ENCODE measurements at places on chromosomes 5 and 9.

DNA sequence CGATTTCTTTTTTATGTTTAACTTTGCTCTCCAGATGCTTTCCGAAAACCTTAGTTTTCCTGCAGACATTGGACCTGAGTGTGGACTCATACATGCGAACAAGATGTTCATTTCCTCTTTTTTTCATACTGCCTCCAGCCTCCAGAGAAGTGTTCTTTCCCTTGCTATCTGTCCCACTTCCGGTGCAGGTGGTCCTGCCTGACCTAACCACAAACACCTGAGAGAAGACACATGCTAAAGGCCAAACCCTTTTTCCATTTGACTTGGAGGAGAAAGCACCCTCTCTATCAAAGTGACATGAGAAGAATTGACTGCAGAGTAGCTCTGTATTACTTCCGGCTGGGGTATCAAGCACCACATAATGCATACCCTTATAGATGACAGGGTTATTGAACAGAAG lies 334.0 kb downstream of the ARHGEF28 start:
- DNase-seq: no peak

GRCh38 chr5:174338185-174339010 lies 292.9 kb downstream of the NSG2 start:
- no peak for DNase-seq

DNA sequence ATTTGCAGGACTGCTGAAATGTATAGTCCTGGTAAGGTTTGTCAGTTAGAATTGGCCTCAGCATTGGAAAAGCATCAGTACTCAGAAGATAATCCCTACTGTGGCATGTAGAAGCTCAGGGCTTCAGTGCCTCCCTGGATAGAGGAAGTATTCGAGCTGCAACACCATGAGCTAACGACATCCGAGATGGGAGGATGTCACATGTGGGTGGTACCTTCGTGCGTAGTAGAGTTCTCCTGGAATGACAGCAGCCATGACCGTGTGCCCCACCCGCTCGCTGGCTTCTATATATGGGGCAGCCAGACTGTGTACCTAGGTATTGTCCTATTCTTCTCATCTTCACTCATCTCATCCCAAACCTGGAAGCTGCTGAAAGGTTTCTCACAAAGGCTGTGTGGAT lies 345.8 kb upstream of the KLF9 start:
- DNase-seq: no peak

DNA sequence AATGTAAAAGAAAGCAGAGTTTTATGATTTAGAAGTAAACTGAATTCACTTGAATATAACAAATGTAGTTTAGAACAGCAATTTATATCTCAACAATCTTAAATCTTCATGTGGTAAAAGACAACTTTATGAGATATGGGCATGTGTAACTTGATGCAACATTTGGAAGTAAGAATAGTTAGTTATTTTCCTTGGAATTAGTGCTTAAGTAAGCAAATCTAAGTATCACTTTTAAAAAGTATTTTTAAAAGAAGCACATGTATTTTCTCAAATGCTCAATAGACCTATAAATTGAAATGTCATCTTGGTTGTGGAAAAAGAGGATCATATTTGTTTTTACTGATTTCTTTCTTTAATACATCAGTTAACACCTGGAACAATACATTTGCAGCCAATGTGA lies 340.3 kb upstream of the CDH6 start:
- no peak for DNase-seq

DNA sequence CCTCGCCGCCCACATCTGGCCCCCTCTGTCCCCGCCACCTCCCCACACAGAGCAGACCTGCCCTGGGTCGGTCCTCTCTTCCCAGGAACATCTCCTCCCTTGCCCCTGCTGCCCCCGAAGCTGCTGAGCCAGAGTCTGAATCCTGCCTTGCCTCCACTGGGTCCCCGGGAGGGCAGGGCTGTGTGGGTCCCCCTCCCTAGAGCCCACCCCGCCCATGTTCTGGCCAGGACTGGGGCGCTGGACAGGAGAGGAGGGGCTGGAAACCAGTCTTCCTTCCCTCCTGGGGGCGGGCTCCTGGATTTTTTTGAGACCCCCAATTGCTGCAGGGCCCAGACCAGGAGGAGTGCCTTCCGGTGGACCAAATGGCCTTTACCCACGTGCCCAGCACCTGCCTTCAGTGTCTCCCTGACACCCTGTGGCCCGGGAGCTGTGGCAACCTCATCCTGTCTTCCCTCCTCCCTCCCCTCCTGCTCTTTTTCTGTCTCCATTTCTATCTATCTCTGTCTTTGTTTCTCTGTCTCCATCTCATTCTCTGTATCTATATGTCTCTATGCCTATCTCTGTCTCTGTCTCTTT lies 12.1 kb downstream of the MRPL36 start:
- no peak for DNase-seq

GRCh38 chr9:92058723-92059444 lies 56.3 kb downstream of the SPTLC1 start:
- DNase-seq: no peak

GRCh38 chr5:157443041-157443549 lies 16.9 kb upstream of the NIPAL4 start:
- no peak for DNase-seq

- DNase-seq: no peak
These were observed 47.0 kb downstream of the KCNN2 start for GRCh38 chr5:114408847-114409246.

DNA sequence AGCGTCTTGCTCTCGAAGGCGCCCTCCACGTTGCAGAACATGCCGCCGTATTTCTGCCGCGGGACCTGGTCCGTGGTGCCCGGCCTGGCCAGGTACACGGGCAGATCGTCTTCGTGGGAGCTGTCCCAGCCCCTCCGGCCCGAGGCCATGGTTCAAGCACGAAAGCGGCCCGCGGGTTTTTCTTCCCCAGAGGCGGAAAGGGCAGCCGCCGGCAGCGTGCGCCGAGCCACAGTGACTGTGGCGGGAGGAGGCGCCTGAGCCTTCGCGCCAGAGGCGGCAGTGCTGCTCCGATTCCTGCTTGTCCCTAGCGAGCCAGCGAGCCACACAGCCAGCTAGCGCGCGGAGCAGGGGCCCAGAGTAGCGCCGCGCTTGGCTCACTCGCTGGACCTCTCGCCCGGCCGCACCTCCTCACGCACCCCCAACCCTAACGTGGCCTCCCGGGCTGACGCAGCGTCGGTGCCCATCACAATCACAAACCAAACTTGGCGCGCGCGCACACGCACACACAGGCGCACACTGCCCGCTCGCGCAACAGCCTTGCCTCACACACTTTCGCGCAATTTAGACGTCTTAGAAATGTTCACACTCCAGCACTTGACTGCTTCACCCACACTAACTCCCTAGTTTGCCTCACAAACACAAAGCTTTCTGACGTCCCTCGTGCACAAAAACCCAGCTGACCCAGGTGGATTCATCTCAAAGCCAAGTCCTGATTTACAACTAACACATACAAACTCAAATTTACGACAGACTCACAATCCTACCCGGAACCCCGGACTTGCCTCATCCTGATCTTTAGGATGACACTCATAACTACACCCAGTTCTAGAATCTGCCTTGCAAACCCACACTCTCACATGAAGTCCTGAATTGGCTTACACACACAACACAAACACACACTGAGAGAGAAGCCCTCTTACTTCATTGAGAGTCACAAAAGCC lies at the start of gene DPYSL3:
Gene DPYSL3, minus strand, starts transcription at position 359 of the 942 bp plus-strand sequence. Its CDS starts 210 bp downstream, at position 149.
- DNase-seq: peak; percentile 92

- DNase-seq: no peak
These were observed 17.4 kb downstream of the ATG10 start for GRCh38 chr5:81989204-81989603.

DNA sequence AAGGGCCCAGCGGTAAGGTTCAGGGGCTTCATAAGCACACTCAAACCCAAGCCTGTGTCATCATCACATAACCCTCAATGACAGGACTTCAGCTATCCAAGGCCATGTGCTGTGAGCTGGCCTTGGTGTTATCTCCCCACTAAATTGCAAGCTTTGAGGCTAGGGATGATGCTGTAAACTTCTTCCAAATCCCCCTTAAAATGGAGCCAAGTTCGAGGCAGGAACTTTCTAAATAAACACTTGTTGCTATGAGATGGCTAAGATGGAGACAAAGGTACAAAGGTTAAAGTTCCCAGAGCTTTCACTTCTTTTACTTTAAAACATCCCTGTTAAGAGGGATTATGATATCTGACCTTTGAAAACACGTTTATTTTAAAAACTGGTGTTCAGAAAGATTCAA lies 123.6 kb downstream of the MYO10 start:
- DNase-seq: no peak

- DNase-seq: no peak
These were observed 14.4 kb downstream of the RALGDS start for GRCh38 chr9:133106511-133107244.

DNA sequence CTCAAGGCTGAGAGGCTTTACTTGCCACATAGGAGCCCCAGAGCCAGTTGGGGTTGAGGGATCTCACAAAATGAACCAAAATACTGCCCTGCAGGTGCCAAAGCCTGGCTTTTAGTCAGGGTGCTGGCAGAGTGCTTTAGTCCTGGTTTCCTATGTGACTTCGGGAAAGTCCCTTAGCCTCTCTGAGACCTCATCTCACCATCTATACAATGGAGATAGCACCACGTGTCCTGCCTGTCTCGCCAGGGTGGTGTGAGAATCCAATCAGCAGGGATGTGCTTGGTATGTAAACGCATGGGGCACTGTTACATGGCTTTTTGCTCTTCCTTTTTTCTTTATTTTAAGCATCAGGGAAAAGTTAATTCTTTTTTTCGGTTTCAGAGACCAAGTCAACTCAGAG lies 68.3 kb downstream of the SHB start:
- DNase-seq: no peak

GRCh38 chr9:8871796-8872445 lies 1072.3 kb upstream of the DMAC1 start:
- no peak for DNase-seq

- no peak for DNase-seq
These were observed 75.9 kb upstream of the ADAMTS19 start for GRCh38 chr5:129384193-129384592.

DNA sequence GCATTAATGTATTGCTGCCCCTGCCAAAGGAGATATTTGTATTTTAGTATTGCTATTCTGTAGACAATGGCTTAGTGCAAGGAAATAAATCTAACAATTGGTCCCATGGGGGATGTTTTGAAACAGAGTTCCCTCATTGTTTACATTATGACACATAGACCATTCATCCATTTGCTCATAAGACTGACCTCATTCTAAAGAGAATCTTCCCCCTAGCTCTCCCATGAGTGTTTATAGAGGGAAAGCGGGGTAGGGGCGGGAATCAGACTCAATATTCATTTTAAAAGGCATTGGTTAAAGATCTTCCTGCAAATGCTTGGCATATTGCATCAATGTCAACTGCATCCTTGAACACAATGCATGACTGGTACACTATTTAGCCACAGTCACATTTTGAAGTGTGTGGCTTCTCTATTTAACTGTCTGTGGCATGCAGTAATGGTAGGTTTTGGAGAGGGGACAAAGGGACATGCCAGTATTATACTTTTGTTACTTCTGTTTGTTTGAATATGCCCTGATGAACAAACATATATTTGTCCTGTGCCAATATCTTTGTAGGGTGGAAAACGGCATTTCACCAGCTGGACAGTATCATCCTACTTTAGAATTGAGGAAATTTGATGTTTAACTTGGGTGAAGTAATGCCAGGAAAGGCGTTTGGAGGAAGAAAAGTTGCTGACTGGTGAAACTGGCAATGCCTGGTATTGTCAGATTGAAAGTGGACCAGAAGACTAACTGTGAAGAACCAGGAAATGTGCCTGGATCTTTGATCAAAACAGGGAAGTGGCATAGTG lies 84.1 kb upstream of the MEGF10 start:
- DNase-seq: no peak

DNA sequence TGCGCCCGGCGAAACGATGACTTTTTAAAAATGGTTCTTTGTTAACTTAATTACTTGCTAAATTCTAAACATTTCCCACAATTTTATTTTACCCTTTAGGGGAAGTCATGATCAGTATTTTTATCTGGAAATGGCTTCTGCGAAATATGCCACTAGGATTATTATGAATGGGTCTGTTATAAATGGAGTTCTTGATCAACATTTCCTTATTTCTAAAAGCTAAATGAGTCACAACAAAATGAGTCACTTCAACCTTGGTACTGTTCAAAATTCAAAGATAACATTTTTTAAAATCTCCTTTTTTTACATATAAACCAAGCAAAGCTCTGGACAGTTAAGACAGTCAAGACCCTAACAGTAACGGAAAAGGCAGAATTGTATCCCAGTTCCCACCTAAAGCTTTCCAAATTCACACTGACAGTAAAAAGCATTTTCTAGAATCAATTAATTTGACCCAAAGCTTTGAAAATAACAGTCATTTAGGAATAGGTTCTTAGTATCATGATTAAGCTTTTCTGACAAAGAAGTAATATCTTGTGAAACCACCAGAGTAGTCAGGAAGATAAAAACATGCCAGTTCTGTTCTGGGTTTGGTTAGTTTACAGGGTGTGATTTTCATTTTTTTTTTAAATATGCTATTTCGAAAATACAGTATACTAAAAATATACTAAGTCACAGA lies 81.7 kb downstream of the LHFPL2 start:
- DNase-seq: peak; percentile 37

DNA sequence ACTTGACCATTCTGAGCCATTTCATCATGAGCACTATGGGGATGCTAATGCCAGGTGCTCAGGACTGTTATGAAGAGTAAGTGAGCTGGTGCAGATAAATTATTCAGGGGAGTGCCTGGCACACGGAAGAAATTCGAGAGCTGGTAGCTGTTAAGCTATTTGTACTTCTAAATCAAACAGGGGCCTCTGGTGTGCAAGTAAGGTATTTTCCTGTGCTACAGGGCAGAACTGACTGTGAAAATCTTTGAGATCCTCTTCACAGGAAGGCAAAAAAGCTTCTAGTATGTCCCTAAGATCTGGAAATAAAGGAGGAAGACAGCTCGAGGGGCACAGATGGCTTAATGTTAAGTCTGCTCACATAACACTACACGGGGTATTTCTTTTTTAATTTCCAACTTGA lies 106.3 kb upstream of the SPOCK1 start:
- DNase-seq: no peak

- no peak for DNase-seq
These were observed 235.7 kb upstream of the TNC start for GRCh38 chr9:115353681-115354080.

DNA sequence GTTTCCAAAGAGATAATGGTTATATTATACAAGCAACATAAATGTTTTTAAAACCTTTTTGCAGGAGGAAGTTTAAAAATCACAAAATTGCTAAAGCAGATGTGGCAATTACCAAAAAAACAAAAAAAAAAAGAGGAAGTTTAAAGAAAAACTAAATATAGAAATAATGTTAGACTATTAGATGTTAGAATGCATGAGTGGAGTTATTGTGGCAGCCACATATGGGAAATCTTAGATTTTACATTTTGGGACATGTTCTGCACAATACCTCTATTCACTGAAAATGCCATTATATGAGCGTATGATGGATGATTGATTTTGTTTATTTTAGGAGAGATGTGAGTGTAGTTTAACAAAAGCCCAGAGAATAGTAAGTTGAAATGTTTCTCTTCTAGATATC lies 31.2 kb upstream of the DTWD2 start:
- no peak for DNase-seq

- no peak for DNase-seq
These were observed 19.3 kb downstream of the KYAT1 start for GRCh38 chr9:128862401-128862851.
